ENCODE measurements at places on chromosomes 4 and X.

- no peak for DNase-seq
Observed at GRCh38 chr4:121079376-121079775, 7.0 kb upstream of the NDNF start.

- DNase-seq, result no peak
Observed at GRCh38 chrX:150162141-150162540, 201.0 kb upstream of the MAMLD1 start.

DNA sequence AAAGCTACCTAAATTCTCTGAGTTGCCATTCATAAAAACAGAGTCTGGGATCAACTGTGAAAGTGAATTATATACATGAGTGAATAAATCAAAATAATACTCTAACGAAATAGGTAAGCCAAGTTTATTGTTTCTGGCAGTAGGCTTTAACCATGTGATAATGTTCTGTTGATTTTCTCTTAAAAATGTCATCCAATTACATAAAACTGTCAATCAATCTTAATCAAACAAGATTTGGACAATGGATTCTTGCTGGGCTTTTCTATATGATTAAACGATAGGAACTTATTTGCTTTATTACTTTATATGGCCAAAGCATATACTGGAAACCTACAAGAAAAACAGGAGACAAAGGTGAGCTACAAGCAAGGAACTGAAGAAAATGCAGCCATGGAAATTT, 148.8 kb downstream of the INPP4B start:
- DNase-seq, result no peak

GRCh38 chrX:52118262-52118661, 49.3 kb upstream of the MAGED4B start:
- DNase-seq, result no peak

DNA sequence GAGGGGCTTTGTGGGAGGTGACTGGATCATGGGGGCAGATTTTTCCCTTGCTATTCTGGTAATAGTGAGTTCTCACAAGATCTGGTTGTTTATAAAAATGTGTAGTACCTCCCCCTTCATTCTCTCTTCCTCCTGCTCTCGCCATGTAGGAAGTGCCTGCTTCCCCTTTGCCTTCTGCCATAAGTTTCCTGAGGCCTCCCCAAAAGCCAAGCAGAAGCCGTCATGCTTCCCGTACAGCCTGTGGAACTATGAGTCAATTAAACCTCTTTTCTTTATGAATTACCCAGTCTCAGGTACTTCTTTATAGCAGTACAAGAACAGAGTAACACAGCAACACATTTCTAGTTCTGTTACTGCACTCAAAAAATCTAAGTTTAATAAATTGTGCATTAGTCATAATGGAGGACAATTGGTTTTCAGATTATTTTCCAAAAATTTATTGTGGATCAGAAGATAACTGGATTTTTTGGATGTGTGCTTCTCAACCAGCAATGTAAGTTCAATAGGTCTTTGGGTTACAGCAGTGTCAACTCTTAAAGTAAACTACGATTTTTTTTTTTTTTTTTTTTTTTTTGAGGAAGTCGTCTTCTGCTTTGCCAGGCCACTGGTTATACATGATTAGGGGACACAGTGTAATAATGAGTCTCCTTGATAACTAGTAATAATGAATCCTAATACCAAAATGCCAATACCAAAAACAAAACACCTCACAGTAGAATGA, 69.9 kb downstream of the CHIC2 start:
- DNase-seq, result no peak

- no peak for DNase-seq
Observed at GRCh38 chrX:108123591-108124366, 32.2 kb downstream of the ATG4A start.

DNA sequence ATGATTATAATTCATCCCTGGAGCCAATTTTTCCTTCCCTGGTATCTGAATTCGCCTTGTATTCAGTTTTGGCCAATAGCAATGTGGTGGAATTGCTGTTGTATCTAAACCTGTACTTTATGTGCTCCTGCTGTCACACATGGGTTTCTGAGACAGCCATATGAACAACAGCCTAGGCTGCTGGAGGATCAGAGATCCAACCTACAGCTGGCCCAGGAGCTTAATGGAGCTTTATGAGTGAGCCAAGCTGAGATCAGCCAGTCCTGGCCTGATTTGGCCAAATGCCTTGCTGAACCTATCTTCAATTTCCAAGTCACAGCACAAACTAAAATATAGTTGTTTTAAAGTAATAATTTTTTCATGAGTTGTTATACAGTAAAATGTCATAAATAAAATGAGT, 1071.5 kb downstream of the PCDH7 start:
- no peak for DNase-seq

Measured in stimulated activated CD4-positive, alpha-beta T cell treated with anti-CD3 and anti-CD28 coated beads, Interleukin-15, amount 100 ng/mL, for 1 hour (primary cell).